ENCODE measurements at places on chromosomes 7 and 10.

GRCh38 chr7:83413831-83414230 is 235.1 kb downstream of the SEMA3E start:
- no peak for DNase-seq

DNA sequence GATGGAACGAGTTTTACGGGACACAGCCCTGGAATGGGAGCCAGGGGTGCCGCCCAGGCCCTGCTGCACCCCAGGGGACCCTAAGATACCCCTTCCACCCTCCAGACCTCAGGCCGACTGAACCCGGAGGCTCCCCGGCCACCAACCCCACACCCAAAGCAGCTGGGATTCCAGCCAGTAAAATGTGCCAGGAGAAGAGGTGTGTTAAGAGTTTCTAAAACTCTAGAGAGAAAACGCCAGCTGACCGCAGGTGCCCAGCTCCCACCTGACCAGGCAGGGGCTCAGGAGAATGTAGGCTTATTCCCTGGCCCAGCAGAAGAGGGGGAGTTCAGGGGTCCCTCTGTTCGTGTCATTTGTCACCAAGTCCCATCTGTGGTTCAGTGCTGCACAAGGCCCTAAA is 17.5 kb downstream of the NUDT1 start:
- no peak for DNase-seq

GRCh38 chr7:24732646-24733413 is 24.4 kb downstream of the GSDME start:
- no peak for DNase-seq

- DNase-seq, result no peak
Measured at GRCh38 chr10:73876971-73877370, 2.6 kb upstream of the CAMK2G start.

DNA sequence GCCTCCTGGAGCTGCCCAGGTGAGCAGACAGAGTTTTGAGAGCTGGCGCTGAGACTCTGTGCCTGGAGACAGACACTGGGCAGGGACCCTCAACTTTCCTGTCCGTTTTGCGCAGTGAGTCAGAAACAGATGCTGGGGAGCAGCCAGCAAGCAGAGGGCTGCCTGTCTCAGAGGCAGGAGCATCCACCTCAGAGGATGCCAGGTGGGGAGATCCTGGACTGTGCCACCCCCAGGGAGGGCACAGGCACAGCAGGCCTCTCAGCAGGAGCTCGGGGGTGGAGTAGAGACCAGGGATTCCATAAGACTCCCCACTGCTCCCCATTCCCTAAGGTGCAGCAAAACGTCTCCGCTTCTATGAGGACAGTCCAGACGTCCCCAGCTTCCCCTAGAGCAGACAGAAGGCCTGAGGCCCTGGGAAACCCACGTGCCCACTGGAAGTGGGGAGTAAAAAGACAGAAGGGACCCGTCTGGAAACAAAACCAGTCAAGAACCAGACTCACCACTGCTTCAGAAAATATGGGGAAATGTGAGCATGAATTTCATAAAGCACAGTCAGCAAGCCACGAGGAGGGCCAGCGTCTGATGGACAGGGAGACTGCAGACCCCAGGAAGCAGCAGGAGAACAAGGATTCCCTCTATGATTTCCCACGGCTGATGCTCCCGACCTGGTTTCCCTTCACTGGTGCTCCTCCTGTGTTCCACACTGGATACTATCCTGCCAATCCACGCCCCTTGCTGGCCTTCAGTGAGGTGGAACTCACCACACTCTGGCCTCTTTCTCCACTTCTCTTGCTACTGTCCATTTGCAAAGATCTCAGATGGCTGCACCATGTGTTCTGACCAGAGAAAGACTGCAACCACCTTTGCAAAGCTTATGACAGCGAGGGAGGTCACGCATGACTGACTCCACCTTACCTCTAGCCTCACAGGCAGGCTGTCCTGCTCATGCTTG is 151.3 kb upstream of the FAM20C start:
- DNase-seq, result no peak

DNA sequence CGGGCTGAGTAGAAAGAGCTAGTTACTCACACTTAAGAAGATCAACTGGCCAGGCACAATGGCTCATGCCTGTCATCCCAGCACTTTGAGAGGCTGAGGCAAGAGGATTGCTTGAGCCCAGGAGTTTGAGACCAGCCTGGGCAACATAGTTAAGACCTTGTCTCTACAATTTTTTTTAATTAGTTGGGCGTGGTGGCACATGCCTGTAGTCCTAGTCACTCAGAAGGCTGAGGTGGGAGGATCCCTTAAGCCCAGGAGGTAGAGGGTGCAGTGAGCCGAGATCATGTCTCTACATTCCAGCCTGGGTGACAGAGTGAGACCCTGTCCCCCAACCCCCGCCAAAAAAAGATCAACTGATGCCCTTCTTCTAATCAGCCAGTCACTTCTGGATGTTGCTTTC is 74.6 kb upstream of the ATP6V0A4 start:
- no peak for DNase-seq

DNA sequence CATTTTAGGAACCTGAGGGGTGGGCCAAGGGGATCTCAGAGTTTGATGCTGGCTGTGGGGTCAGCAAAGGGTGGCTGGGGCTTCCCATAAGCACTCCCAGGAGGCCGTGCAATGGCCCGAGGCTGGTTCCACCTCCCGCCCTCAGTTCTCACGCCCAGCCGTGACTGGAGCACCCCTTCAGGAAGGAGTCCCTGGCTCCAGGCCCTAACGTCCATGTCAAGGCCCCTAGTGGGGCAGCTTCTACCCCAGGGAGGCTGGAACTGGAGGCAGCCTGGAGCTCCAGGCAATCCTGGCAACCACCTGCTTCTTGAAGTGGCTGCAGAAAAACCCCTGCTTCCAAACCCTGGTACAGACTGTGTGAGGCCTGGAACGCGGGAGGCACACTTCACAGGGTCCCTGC is 165.5 kb downstream of the DIP2C start:
- no peak for DNase-seq
